ENCODE measurements at places on chromosomes 6 and 20. TPM values are rescaled to one million over a fixed set of nuclear protein-coding genes. Genes with fewer than 3 reads are reported as not detected.

DNA sequence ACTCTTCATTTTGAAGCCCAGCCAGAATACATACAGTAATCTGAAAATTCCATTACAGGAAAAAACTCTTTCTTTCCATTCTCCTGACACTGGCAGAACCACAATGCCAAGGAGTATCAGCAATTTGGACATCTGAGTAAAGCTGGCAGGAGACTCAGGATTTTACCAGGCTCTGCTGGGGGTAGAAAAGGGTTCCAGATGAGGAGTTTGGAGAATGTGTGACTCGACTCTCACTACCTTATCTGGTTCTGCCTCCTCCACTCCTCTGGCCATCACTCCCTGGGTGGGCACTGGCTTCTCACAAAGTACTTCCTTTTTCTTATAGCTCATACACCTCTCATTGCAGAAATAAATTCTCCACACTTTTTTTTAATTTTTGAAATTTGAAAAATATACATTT is 10.6 kb upstream of the WFDC8 start:
- H3K27ac ChIP-seq = no peak overlapping the region
- no peaks in the 10 kb centered on the region for H3K4me1 ChIP-seq
- H3K36me3 ChIP-seq = no peaks in the 10 kb centered on the region
- peaks cover 23% of the 10 kb centered on the region for H3K27me3 ChIP-seq

- no peak overlapping the region for H3K4me3 ChIP-seq
- peaks cover 1% of the 10 kb centered on the region for H3K36me3 ChIP-seq
- H3K27ac ChIP-seq = no peak overlapping the region
- H3K27me3 ChIP-seq = no peaks in the 10 kb centered on the region
- peaks cover 15% of the 10 kb centered on the region for H3K4me1 ChIP-seq
These were observed 45.9 kb downstream of the FAM135A start for GRCh38 chr6:70459235-70459634.

The ZFAND3 gene
- 5.9 TPM for polyA plus RNA-seq

DNA sequence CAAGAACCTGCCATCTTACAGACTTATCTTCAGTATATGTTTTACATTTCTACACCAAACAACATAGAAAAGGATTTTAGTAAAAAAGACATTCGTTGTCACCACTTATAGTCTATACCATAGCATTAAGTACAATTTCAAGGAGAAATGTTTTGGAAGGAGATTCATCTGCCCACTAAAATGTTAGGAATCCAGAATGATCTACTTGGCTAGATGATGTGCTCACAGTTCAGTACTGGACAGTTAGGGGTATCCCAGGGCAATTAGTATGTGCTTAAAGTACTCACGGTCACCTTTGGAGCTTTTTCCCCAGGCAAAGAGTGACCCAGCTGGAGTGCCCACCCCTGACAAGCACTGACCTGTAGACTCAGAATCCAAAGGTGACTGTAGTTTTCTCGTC is 222.9 kb downstream of the SLC24A3 start:
- no peaks in the 10 kb centered on the region for H3K4me1 ChIP-seq
- H3K36me3 ChIP-seq = no peaks in the 10 kb centered on the region
- DNase-seq = no peak
- H3K27me3 ChIP-seq = no peaks in the 10 kb centered on the region
- H3K27ac ChIP-seq = no peak overlapping the region

DNA sequence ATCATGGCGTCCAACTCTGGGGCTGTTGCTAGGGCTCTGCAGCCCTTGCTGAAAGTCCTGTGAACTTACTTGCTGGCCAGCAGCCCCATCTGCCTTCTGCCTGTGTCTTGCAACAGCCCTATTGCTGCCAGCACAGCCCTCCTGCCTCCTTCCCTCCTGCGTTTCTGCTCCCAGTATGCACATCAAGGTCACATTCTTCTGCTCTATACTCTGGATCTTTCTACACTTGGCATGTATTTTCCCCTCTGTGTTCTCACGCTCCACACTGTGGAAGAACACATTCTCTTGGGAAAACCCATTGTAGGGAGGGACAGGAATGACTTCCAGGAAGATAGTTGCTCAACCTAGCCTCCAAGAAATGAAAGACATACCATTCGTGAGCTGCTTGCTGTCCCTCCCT is 80.9 kb upstream of the PHACTR2 start:
- no peak overlapping the region for H3K4me3 ChIP-seq
- no peak for DNase-seq
- H3K27me3 ChIP-seq = no peaks in the 10 kb centered on the region
- H3K27ac ChIP-seq = no peak overlapping the region
- peaks cover 13% of the 10 kb centered on the region for H3K4me1 ChIP-seq

- H3K4me1 ChIP-seq = peaks cover 33% of the 10 kb centered on the region
- H3K27ac ChIP-seq = peak within 1 kb of the TSS; percentile 87
- peak within 1 kb of the TSS; percentile 98 for H3K4me3 ChIP-seq
- no peaks in the 10 kb centered on the region for H3K36me3 ChIP-seq
- DNase-seq = peak; percentile 69
These were observed at the start of gene DNAAF9 for GRCh38 chr20:3407040-3407770. DNAAF9 (minus strand) TSS chr20:3407669; CDS start chr20:3407557, 112 bp downstream.

- peaks cover 19% of the 10 kb centered on the region for H3K27me3 ChIP-seq
- DNase-seq = no peak
- no peak overlapping the region for H3K27ac ChIP-seq
- H3K4me3 ChIP-seq = no peak overlapping the region
These were observed 25.8 kb downstream of the HLA-A start for GRCh38 chr6:29968130-29968529.

The TPD52L2 gene
- polyA plus RNA-seq = 79.2 TPM

The CGAS gene
- polyA plus RNA-seq = 10.1 TPM

Measured in naive B cell (primary cell).